GOT3 (cell line): ENCODE measurements at places on chromosomes 16 and 17.

DNA sequence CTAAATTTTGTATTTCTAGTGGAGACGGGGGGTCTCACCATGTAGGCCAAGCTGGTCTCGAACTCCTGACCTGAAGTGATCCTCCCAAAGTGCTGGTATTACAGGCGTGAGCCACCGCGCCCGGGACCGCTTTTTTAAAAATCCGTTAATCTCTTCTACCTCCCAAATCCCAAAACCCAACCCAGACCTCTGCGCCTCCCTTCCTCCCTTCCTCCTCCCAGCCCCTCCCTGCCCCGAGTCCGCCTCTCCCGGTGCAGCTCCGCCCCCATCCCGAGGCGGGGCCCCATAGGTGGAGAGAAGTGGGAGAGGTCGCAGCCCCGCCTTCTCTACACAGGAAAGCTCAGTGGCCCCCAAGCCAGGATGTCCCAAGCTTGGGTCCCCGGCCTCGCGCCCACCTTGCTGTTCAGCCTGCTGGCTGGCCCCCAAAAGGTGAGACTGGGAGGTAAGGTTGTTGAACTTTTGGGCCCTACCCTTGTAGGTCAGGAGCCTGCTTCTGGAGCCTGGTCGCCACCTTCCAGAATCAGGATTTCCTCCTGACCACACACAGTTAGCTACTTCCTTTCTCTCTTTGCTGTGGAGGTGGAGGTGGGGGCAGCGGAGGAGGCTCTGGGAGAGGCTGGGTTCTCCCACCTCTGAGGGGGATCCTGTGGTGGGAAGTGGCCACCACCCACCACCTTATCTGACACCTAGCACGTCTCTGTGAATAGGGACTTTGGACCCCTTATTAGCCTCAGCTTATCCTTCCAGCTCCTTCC is at the start of gene TMEM92:
TMEM92 (plus strand) TSS at position 325 of the 755 bp plus-strand sequence; CDS start at position 361, 36 bp downstream.
- DNase-seq: no peak

GRCh38 chr16:54506214-54506580 is 219.6 kb upstream of the IRX3 start:
- DNase-seq: no peak

DNA sequence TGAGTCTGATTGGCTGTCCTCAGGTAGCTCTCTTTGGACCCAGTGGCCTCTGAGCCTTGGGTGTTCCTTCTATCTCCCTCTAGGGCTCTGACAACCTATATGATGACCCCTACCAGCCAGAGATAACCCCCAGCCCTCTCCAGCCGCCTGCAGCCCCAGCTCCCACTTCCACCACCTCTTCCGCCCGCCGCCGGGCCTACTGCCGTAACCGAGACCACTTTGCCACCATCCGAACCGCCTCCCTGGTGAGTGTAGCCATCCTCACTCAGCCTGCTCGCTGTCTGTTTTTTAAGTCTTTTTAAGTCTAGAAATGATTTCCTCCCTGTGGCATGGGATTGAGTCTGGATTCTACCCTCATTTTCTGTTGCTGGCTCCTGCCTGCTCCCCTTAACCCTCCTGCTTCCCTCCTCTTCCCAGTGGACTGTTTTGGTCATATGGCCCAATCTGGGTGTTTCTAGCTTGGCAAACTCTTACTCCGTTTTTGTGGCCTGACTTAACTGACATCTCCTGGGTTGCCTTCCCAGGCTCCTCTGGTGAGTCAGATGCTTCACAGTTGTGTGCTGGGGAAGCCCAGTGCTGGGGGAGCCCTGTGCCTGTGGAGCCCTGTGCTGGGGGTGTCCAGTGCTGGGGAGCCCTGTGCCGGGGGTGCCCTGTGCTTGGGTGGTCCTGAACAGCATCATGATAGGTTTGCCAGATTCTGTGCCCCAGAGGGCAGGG is 9.9 kb downstream of the TAOK2 start:
- no peak for DNase-seq

GRCh38 chr17:35977509-35977908 is 3.8 kb downstream of the CCL16 start:
- DNase-seq: no peak

DNA sequence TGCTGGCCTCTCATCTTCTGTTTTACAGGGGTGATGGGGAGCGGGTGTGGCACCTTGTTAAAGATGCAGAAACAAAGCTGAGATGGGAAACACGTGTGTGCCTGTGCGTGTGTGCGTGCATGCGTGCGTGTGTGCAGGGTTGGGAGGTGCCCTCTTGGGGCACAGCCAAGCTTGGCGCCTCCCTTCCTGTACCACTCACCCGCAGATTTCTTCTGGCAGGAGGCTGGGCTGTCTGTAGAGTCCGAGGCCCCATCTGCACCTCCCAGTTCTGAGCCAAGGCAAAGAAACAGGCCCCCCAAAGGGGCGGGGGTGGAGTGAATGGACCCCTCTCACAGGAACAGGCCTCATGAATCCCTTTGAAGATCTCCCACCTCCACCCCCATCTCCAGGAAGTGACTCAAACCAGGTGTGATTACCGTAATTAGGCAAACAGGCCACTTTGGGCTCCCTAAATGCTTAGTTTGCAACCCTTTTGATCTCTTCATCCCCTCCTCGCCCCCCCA is 20.9 kb downstream of the TNS4 start:
- DNase-seq: no peak

- no peak for DNase-seq
Measured at GRCh38 chr16:276426-277077, 808 bp upstream of the RGS11 start.
